AG08395 (cell line): ENCODE measurements at places on chromosomes 16 and 17.

- no peak for DNase-seq
Measured at GRCh38 chr16:17211797-17212196, 259.0 kb downstream of the XYLT1 start.

GRCh38 chr16:66400503-66401380 is 26.4 kb upstream of the BEAN1 start:
- DNase-seq = no peak

GRCh38 chr17:72455562-72455961 is 334.7 kb downstream of the SOX9 start:
- no peak for DNase-seq

DNA sequence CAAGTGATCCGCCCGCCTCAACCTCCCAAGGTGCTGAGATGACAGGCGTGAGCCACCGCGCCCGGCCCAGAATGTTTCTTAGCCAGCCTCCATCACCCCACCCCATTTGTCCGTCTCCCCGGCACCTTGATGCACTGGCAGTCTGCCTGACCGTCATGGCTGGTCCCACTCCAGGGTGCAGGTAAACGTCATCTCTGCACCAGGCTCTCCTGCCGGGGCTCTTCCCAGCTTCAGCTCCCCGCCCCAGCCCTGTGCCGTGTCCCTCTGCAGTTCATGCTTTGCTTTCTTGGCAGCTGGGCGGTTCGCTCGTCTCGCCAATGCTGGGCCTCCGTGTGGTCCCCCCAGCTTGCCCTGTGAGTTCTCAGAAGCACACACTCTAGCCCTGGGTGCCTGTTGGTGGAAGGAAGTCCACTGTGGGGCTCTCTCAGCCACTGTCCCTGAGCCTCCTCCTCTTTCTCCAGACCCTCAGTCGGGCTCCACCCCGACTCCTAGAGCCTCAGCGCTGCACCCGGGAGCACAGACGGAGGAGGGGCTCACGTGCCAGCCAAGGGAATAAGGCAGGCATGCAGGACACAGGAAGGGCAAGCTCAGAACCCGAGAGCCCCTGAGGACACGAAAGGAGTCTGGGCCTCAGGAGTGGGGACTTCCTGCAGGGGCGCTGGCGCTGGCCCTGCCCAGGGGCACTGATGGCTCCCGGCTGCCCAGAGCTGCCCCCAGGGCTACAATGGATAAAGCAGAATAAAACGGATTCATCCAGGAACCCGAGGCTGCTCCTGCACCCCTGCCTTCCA is 12.0 kb downstream of the HS3ST6 start:
- DNase-seq = no peak

GRCh38 chr17:40026816-40027613 is 11.8 kb downstream of the CSF3 start:
- peak; percentile 87 for DNase-seq

- DNase-seq = no peak
Measured at GRCh38 chr17:50354198-50354597, 8.3 kb downstream of the XYLT2 start.

DNA sequence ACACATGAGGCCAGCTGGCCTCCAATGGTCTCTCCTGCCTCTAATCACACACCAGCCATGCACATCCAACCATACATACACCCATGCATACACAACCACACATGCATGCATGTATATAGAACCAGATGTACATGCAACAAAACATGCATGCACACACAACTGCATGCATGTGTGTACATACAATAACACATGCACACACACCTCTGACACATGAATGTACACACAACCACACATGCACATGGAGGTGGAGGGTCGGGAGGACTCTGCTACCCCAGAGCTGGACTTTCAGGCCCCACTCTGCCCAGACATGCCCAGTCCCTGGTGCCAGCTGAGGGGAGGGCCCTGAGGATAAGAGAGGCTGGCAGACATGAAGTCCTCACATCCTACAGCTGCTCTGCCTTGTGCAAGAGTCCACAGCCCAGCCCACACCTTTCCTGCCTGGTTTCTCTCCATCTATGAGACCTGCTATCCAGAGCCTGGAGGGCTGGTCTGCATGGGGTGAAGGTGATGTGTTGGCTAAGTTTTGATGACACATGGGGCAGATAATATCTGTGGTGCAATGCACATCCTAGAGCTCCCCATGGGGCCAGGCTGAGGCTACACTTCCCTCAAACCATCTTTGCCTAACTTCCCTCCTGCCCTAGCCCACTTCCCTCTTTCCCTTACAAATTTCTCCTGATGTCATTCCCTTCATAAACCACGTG is 50.9 kb upstream of the SDK2 start:
- no peak for DNase-seq

GRCh38 chr16:17439580-17439979 is 31.2 kb downstream of the XYLT1 start:
- DNase-seq = no peak

- no peak for DNase-seq
Measured at GRCh38 chr16:86227041-86227440, 283.3 kb upstream of the FOXF1 start.

- no peak for DNase-seq
Measured at GRCh38 chr17:32648450-32648849, 161.7 kb downstream of the CDK5R1 start.

- DNase-seq = no peak
Measured at GRCh38 chr16:49010879-49011278, 270.8 kb downstream of the CBLN1 start.

DNA sequence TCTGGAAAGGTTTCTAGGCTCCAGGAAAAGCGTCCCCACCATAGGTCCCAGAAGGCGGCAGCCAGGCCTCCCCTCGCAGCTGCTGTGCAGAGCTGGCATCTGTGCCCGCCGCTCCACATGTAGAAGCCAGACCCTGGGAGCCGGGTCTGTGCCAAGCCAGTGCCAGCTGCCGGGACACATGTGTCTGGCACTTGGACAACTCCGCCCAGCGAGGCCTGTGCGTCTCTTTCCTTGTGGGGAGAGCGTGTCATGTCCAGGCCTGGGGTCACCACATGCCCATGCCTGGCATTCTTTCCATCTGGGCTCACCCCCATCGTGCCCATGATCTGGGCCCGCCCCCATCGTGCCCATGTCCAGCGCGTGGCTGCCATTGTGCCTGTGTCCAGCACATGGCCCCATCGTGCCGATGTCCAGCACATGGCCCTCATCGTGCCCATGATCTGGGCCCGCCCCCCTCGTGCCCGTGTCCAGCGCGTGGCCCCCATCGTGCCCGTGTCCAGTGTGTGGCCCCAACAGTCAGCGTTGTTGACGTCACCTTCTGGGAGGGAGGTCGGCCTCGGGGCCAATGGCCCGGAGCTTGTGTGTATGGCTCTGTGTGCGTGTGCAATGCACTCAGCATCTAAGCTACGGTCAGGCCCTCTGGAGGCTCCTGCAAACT is 13.3 kb upstream of the ACSF3 start:
- no peak for DNase-seq

DNA sequence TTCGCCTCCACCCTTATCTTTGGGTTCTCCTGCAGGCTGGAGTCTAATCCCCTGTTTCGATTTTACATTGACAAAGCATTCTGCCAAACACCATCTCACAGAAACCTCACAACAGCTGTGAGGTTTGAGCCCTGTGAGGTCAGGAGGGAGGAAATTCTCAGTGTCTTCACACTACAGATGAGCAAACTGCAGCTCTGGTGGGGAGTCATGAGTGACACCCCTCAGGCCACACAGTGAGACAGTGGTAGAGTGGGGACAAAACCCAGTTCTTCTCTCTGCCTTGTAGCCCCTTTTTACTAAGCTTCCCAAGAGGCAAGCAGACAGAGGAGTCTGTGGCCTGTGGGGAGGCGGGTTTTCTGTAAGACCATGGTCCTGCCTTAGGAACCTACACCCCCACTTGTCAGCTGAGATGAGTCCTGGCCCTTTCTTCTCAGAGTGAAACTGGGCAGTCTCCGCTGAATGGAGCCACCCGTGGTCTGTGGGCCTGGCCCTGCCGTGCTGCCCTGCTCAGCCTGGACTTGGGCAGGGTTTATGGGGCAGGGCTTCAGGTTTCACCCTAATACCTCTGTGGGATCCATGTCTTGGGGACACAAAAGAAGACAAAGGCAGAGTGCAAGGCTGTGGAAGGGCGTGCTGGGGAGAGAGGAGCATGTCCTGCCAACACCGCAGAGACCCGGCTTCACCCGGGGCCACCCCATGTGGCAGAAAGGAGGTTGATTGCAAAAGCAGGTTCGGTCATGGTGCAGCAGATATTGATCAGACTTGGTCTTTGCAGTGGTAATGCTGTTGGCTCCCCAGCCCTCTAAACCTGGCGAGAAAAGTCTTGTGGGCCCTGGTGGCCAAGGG is 59.0 kb downstream of the ABR start:
- DNase-seq = no peak

DNA sequence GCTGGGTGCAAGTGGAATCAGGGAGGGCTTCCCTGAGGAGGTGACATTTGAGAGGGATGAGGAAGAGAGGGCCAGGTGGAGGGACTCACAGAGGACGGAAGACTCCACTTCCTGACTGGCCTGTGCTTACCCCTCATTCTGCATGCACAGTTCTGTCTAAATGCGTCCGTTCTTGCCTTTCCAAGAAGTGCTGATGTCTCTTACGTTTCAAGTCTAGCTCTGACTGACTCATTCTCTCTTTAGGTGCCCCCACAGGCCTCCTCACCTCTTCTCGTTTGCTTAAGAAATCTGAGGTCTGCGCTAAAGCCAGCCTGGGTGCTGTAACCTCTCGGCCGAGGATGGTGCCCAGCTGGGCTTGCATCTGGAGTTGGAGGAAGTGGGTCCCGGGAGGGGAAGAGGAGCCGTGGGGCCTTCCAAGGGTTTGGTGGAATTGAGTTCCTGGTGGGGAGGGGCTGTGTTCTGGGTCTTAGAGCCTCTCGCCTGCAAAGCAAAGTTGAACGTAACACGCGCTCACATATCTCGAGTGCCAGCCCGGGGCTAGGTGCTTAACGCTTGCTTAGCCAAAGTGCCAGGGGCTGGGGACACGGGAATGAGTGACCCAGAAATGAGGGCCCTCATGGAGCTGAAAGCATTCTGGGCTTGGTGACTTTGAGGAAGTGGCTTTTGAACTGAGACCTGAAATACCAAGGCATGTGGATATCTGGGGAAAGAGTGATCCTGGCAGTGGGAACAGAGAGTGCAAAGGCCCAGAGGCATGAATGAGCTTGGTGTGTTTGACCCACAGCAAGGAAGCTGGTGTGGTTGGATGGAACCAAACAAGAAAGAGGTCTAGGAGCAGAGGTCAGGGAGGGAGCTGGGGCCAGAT is 4.8 kb downstream of the IL4R start:
- no peak for DNase-seq

DNA sequence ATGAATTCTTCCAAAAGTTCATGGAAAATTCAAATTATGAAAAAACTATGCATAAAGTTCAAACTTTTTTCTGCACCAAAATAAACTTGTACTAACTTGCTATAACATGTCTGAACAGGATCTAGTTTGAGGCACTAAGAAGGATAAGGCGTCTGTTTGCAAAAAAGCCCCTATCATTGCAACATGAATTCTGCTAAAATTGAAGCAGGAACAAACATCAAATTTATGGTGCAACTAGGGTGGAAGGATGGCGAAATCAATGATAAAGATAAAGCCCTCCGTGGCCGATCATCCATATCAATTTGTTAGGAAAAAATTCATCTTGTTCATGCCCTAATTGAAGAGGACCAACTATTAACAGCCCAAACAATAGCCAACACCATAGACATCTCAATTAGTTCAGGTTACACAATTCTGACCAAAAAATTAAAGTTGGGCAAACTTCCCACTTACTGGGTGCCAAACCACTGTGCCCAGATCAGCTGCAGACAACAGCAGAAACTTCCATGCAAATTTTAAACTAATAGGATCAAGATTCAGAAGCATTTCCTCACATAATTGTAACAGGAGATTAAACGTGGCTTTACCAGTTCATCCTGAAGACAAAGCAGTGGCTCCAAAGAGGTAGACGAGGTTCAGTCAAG is 12.9 kb downstream of the IL21R start:
- DNase-seq = no peak

DNA sequence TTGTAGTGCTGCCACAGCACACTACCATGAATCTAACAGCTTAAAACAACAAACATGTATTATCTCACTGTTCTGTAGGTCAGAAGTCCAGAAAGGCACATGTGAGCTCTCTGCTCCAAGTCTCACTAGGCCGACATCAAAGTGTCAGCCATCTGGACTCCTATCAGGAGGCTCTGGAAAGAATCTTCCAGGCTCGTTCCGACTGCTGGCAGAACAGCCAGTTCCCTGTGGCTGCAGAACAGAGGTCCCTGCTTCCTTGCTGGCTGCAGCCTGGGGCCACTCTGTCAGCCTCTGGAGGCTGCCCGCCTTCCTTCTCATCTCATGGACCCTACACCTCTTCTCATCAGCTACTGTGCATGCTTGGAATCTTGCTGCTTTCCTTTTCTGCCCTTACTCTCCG is 168.9 kb downstream of the CBLN1 start:
- DNase-seq = no peak

DNA sequence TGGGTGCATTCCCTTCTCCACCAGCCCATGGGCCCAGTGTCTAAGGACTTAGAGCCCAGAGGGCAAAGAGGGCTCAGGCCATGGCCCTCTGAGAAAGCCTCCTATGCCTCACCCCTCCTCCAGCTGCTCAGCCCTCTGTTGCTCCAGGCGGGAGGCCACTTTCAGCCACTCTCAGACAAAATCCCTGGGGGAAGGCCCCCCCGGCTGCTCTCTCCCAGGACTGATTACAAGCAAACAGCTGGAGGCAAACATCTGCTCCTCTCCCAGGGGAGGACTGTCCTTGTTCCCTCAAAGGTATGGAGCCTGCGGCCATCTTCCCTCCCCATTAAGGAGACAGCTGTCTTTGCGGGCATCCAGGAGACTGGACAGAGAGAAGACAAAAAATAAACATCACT is 54.9 kb upstream of the DLX4 start:
- no peak for DNase-seq

DNA sequence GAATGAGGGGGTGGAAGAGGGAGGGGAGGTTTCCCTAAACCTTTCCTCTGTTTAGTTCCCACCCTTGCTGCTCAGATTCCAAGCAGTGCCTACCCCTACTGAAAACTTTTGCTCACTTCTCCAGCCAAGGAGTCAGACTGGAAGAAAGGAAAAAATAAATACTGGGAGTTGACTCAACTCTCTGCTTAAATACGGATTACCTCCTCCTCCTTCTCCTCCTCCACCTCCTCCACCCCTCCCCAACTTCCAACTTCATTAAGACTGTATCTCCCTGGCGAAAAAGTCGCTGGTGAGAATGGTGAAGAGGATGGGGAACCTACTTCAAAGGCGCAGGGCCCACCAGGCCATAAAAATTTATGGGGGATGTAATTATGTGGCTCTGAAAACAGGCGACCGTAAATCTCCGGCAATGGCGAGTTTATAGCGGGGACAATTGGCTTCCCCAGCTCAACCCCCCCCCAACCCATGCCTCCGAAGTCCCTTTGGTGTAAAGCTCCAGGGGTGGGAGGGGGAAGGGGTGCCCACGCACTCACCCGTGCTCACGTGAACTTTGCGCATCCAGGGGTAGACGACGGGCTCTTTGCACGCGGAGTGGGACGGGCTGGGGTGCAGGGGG is 712 bp downstream of the HOXB4 start:
- DNase-seq = no peak

DNA sequence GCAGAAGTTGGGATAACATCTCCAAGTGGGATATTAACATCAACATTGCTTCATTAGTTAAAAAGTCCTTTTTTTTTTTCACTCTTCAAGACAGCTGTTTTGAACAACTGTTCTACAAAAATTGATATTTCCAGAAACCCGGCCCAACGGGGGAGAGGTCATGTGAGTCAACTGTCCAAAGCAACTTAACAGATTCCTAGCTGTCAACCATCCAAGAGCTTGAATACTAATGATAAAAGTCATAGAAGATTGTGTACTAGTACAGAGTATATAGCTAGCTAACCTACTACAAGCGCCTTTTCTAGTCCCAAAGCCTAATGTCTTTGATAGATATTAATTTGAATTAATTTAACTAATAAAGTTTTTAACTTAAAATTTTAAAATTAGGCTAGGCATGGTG is 172.0 kb downstream of the CYB561 start:
- peak; percentile 29 for DNase-seq
